ENCODE measurements at places on chromosomes 7 and 10.

GRCh38 chr10:90889636-90890035 lies 17.9 kb downstream of the RPP30 start:
- DNase-seq = no peak

- no peak for DNase-seq
Measured at GRCh38 chr10:96627292-96627691, 40.5 kb upstream of the TM9SF3 start.

- DNase-seq = no peak
Measured at GRCh38 chr7:31106303-31107105, 54.4 kb downstream of the ADCYAP1R1 start.

DNA sequence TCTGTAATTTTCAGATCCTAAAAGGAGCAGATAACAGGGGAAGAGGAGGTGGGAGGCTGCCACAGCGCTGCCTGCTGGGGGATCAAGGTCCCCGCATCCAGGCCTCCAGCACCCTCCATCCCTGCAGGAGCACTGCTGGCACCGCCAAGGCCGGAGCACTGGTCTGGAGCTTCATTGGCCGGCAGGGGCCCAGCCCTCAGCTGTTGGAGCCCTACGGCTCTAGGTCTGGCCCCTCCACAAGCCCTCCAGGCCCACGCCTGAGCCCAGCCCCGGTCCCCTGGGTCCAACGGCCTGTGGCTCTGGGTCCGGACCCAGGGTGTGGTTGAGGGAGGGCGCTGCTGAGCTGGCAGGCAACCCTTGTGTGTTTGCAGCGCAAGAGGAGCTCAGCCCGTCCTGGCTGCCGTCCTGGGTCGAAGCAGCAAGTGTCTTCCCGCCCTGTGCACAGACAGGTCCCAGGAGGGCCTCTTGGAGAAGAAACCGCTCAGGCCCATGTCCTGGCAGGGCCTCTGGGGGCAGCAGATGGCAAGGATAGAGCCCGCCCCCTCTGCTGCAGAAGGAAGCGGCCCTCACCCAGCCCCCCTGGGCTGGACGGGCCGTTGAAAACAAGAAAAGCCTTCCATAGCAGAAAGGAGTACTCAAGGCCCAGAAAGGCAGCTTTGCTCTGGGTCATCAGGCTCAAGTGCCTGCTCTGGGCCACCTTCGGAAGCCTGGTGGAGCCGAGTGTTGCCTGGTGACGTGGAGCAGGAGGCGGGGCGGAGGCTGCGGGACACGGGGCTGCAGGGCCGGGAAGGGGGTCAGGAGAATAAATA lies 54.3 kb upstream of the TNRC18 start:
- no peak for DNase-seq

GRCh38 chr7:143415742-143416397 lies 7.2 kb upstream of the EPHA1 start:
- no peak for DNase-seq

DNA sequence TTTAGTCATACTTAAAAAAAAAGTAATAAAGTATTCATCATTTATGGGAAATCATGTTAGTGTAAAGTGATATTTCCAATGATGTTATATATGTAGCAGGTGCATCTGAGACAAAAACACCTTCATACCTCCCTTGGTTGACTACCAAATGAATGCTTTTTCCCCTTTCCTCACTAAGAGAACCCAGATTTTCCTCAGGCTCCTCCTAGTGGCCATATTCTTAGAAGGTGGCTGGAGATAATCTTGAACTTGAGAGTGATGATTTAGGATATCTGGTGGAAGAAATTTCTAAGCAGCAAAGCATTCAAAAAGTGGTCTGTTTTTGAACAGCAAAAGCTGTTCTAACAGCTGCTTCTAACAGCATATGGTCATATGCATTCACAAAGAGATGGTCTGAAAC lies 16.8 kb upstream of the DNAH11 start:
- no peak for DNase-seq

- no peak for DNase-seq
Measured at GRCh38 chr7:151415375-151416105, 5.7 kb upstream of the WDR86 start.

DNA sequence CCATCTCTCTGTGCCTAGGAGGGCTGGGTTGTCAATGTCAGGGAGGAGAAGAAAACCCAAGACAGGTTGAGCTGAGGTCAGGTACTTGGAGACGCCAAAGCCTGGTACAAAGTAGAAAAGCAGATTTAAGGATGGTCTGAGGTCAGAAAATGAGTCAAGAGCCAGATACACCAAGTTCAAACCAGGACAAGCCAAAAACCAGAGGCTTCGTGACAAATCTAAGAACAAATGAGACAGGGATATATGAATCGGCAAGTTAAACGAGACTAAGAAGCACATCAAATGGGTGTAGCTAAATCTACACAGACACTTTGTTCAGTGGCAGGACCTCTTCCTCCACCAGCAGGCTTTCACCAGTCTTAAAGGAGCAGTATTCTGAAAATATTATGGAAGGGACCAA lies 34.2 kb downstream of the C7orf33 start:
- DNase-seq = no peak

Data from renal cortex interstitium (tissue), 15 donors.